A673 (cell line): ENCODE measurements at places on chromosomes 6 and 20. TPM values are rescaled to one million over a fixed set of nuclear protein-coding genes. Genes with fewer than 3 reads are reported as not detected.

DNA sequence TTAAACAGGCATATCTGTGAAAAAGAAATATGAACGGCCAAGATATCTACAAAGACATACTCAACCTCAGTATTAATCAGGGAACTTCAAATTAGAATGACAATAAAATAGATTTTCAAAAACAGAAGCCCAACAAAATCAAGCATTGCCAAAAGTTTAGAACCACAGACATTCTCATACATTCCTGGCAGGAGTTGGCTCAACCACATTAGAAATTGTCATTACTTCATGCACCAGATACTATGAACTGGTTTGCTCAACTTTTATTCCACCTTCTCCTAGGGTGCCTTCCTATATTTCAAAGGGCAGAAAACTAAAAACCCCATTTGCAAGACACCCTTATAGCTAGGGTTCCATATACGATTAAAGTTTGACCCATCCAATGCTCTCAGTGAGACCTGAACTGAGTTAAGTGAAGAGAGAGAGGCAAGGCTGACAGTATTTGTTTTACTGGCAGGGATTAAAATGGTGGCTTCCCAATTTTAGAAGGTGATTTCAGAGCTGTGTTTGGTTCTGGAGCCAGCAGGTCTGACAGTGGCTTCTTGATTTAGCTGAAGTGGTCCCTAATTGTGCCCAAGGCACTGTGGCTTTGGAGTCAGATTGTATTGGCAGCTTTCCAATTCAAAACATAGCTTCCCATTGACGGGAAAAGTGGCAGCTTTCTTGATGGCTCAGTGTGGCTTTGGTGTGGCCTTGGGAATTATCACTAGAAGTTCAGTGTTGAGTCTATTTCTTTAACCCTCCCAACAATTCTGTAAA lies 77.1 kb upstream of the CDYL start:
- DNase-seq: no peak

GRCh38 chr6:86153521-86153920 lies 510.8 kb upstream of the SYNCRIP start:
- no peak for DNase-seq

- DNase-seq: peak; percentile 96
Observed at GRCh38 chr20:2814587-2815051, at the start of gene C20orf141. C20orf141 (plus strand) TSS chr20:2814987; CDS start chr20:2815185, 198 bp downstream.

- no peak for DNase-seq
Observed at GRCh38 chr6:119205911-119206618, 127.6 kb upstream of the FAM184A start.

GRCh38 chr6:157510323-157511188 lies 129.6 kb downstream of the ZDHHC14 start:
- DNase-seq: no peak

SFTA2 gene
- total RNA-seq: not detected in 2 replicates

SRSF12 gene
- 14.3 and 14.5 TPM in 2 replicates for total RNA-seq

- no peak for DNase-seq
Observed at GRCh38 chr6:17869753-17870050, 117.7 kb downstream of the KIF13A start.

DNA sequence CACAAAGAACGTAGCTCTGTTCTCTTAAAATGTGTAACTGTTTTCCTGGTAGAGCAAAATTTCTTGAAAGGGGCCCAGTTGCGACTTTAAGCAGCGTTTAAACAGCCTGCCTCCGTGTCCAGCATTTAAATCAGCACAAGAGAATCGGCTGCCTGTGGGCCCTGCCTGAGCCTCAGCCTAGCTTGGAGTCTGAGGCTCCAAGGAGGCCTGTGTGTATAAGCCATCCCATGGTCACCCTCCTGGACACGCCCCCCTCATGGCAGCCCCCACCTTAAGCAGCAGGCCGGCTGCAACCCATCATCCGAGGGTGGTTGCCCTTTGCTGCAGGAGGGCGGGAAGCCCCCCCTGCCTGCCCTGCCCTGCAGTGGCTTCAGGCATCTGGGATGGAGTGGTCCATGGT lies 18.9 kb downstream of the SDCBP2 start:
- no peak for DNase-seq

GRCh38 chr6:98586163-98586562 lies 248.2 kb upstream of the POU3F2 start:
- DNase-seq: no peak

DNA sequence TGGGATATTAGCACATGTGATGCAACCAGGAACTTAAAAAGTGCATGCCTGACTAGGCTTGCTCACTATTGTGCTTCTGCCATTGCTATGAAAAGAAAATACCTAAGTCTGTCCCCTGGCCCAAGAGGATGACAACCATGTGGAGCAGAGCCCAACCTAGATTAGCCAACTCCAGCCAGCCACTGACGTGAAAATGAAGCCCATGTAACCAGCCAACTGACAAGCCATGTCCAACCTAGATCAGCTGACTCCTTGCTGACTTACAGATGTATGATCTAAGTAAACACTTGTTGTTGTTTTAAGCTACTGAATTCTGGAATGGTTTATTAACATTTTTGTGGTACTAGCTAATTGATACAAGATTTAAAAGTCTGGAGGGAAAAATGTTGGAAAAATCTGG lies 47.5 kb downstream of the PIGU start:
- no peak for DNase-seq
